RKO (cell line): ENCODE measurements at places on chromosomes 13 and 19.

DNA sequence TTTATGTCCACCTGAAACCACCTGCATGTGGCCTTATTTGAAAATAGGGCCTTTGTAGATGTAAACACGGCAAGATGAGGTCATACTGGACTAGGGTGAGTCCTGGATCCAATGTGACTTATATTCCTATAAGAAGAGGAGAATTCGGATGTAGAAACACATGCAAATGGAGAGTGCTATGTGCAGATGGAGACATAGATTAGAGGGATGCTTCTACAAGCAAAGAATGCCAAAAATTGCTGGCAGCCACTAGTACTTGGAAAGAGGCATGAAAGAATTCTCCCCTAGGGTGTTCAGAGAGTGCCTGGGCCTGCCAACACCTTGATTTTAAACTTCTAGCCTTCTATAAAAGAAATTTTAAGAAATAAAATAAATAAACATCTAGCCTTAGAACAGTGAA, 226.1 kb downstream of the RFC3 start:
- DNase-seq, result no peak

GRCh38 chr13:101673360-101674105, 221.1 kb downstream of the ITGBL1 start:
- DNase-seq, result no peak

DNA sequence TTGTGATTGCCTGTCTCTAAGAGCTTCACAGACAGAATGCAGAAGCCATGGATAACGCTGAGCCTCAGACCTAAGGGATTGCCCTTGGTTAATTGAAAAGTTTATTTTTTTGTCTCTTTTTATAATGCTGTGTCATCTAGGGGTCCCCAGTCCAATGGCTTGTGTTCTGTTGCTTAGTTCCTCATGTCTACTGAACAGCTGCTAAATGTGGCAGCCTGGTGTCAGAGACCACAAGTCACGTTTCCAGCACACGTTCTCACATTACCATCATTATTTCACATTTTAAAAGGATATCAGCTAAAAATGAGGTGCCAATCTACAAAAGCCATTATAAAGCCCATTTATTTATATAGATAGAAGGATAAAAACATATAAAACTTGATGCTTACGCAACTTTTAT, 1362.0 kb downstream of the PCDH9 start:
- no peak for DNase-seq

DNA sequence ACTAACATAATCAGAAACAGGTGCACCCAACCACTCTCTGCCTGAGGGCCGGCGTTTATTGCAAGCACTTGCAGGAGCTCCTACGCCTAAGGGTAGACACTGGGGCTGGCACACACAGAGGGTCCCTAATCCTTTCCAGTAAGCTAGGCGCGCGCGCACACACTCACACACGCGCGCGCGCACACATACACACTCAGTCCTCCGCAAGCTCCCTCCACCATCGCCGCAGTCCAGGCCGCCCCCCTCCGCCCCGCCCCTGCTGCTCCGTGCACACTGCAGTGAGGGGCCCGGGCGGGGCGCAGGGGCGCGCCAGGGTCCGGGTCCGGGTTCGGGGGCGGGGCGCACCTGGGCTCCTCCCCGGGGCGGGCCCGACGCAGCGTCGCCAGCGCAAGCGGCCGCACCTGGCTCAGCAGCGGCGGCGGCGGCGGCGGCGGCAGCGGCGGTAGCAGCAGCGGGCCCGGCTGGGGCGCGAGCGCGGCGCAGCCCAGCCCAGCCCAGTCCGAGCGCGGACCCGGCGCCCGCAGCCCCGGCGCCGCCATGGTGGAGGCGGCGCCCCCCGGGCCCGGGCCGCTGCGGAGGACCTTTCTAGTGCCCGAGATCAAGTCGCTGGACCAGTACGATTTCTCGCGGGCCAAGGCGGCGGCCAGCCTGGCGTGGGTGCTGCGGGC, at the start of gene CAMSAP3:
CAMSAP3 (plus strand) TSS at position 398 of the 668 bp plus-strand sequence; CDS start at position 538, 140 bp downstream.
- peak; percentile 48 for DNase-seq
